ENCODE measurements at places on chromosomes 4 and X.

DNA sequence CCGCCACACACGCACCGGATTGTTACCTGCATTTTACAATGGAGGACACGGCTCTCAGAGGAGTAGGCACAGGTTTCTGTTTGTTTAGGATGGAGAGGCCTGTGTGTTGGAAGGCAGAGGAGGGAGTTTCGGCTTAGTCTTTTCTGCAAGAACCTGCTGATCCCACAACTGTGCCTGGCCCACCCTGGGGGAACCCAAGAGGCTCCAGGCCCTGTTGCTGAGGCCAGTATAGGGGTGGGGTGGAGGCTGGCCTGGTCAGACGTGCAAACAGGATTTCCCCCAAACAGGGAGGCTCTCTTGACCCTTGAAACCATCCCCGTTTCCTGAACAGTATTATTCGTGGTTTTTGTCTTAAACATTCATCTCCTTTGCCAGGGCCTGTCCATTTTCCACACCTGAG is 772 bp upstream of the SLC49A3 start:
- no peak for DNase-seq

DNA sequence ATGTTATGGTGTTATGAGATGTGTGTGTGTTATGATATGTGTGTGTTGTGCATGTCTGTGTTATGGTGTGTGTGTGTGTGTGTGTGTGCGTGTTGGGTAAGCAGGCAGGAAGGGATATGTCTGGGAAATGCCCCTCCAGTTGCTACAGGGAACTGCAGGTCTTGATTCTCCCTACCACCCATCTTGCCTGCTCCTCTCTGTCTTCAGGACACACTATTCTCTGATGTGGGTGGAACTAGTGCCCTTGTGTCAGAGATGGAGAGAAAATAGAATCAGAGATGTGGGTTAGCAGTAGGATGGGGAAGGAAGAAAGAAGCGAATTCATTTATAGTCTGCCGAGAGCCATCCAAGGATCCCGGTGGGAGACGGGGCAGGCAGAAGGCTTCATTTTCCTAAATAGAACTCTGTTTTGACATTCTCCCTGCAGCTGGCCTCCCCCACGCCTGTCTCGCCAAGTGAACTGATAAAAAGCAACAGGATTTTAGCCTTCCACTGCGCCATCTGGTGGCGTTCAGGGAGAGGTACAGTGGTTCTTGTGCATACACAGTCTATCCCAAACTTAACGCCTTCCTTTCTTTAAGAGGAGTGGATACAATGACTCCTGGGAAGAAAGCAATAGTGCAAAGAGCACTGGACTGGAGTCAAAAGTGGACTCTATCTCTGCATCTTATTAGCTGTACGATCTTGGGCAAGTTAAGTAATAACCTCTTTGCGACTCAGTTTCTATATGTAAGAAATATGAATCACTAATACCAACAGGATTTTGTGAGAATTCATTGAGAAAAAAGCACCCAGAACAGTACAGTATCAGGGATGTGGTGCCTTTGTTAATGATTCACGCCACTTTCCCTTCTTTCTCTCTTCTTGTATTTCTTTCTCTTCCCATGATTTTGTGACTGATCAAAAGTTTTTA is 14.1 kb upstream of the MGST2 start:
- peak; percentile 75 for DNase-seq

GRCh38 chr4:150136481-150136880 is 58.2 kb downstream of the DCLK2 start:
- no peak for DNase-seq

DNA sequence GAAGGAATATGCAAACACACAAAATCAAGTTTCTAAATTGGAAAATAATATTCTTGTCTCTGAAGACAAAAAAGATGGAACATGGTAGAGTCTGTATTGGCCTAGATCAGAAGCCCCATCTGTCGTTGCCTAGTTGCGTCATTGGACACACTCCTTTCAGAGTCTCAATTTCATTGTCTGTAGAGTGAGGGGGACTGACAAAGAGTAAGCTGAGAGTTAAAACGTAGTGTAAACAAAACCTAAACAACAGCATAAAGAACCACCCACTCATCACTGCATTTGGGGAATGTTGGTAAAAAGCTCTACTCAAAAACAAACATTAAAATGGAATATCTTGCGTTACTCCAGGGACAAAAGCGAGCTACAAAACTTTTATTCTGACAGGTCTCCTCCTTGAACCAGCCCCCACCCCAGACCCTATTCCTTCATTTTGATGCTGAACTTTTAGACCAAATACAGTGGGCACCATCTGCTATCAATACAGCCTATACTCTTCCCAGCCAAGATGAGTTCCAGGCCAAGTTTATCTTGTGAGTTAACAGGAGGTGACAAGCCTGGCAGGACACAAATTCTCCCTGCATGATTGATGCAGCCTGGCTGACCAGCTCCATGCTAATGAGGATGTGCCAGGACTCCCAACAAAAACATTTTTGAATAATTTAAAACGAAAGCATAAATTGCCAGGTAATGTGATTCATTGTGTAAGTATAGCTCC is 125.2 kb downstream of the COL25A1 start:
- no peak for DNase-seq

DNA sequence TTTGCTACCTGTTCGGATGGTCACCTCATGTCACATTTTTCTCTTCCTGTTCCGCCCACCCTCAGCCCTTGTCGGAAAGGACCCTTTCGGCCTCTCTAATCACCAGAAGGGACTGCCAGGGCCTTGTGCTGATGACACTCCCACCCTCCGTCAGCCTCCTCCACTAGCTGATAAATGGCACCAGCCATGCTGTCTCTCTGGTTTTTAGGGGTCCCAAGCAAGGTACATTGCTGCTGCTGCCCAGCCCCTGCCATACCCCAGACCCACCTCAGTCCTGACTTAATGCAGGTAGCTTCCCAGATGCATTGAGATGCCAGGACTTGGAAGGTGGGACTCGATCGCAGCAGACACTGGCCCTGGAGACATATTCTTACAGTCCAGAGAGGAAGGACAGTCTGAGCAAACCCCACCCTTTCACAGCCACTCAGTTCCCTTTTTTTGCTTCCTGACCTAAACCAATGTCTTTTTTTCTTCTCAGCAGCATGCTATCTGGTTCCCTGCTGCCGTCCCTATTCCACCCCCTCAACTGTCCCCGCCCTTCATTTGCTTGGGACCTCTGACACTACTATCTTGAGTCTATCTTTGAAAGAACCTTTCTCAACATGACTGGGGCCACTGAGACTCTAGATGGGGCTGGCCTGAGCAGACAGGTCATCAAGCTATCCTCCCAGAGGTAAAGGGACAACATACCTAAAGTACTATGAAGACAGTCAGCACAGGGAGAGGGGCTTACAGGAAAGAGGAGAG is at the start of gene BTK:
Gene BTK, minus strand, starts transcription at position 397 of the 747 bp plus-strand sequence. CDS start 10,907 bp downstream, outside the sequence.
- no peak for DNase-seq

GRCh38 chr4:156771171-156771837 is 200.3 kb downstream of the PDGFC start:
- no peak for DNase-seq

DNA sequence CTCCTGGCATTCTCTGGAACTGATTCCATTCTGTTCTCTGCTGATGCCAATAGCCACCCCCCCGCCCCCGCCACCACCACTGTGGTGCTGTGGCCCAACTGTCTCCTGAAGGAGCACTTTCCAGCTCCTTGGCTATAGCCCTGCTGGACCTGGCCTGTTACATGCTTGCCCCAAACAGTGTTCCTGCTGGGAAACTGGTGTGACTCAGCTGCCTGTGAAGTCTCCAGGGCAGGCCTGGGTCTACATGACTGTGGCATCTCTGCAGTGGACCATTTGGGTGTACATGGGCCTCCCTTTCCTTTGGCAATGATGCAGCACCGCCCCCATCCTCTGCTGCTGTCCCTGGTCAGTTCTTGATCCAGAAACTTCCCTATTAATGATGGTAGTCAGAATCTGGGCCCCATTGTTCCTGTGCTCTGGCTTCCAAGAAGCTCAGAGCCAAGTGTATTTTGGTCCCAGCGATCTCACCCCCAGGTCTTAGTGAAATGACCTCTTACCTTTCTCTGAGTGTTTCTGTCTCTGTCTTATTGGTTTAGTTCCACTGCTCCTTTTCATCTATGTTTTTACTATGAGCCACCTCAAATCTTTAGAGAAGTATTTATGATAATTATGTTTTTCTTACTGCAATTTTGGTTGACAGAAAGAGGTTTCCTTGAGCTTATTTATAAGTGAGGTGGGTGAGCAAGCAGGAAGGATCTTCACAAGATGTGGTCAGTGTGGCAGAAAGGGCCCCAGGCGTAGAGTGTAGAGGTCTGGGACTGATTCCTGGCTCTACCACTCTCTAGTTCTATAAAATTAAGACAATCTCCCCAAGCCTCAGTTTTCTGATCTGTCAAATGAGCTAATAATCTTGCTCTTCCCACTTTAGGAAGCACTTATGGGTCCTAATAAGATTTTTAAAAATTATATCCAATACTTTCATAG is 210.7 kb upstream of the EOLA2 start:
- no peak for DNase-seq

DNA sequence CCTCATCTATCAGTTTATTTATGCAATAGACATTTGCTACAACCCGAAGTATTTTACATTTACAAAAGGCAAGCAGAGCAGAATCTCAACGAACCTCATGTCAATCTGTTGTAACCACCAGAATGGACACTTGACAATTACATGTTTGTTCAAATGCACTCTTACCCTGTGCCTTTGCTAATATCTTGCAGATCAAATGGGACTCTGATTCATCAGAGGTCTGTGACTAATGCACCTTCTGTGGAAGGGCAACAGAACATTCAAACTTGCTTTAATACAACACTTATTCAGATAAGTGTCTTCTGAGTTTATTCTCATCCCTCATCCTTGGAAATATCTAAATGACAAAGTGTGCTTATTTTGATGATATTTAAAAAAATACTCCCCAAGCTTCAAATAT is 644.7 kb upstream of the PCDH10 start:
- no peak for DNase-seq

- no peak for DNase-seq
Observed at GRCh38 chrX:136126371-136126770, 21.0 kb upstream of the FHL1 start.

DNA sequence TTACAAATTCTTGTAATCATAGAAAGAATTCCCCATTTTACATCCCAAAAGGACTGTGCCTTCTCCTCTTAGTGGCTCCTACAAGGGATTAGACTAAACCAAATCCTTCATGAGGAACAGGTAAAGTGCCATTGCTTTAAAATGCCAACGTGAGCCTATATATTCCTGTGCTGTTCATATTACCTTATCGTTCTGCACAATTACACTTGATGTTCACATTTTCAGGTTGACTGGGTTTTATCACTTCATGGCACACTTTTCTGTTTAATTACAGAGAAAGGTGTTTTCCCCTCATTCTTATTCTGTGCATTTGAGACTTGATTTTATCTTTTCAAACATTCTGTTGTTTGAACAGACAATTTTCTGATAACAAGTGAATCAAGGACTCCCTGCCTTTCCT is 645.6 kb upstream of the FTHL17 start:
- no peak for DNase-seq

DNA sequence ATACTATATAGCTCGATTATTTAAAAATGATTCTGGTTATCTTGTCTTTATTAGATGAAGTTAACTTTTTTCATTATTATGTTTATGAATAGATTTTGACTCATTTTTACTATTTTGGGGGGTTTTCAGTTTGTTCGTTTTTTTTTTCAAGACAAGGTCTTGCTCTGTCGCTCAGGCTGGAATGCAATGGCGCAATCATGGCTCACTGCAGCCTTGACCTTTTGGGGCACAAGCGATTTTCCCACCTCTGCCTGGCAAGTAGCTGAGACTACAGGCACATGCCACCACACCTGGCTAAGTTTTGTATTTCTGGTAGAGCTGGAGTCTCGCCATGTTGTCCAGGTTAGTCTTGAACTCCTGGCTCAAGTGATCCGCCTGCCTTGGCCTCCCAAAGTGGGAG is 24.9 kb upstream of the FOXR2 start:
- no peak for DNase-seq

- no peak for DNase-seq
Observed at GRCh38 chrX:73126240-73126639, 46.9 kb upstream of the PABPC1L2A start.

DNA sequence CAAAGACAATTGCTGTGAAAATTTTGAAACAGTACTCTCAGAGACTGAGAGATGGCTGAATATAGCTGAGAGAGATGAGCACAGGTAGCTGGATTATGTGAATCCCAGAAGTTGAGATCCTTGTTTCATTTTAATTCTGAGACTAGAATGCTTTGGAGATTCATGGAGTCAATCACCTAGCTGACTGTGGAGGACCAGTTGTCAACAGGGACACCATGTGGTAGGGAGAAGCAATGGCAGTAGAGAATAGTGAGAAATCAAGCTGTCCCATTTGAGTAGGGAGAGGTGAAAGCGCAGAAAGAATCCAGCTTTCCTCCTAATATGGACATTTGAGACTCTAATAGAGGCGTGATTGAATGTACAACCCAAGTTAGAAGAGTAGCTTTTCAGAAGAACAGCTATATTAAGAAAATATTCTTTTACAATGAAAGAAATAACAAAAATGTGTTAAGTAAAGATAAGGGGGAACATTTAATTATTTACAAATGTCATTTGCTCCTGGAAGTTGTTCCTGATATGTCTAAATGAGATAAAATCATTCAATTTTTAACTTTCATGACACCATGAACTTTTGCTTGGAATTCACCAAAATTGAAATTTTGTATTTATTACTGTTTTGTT is 30.3 kb upstream of the GLRB start:
- DNase-seq, result peak; percentile 28
